ENCODE measurements at places on chromosomes 3 and 15.
A peak's percentile ranks its signal among the peaks of the same experiment; 100 is the strongest.

DNA sequence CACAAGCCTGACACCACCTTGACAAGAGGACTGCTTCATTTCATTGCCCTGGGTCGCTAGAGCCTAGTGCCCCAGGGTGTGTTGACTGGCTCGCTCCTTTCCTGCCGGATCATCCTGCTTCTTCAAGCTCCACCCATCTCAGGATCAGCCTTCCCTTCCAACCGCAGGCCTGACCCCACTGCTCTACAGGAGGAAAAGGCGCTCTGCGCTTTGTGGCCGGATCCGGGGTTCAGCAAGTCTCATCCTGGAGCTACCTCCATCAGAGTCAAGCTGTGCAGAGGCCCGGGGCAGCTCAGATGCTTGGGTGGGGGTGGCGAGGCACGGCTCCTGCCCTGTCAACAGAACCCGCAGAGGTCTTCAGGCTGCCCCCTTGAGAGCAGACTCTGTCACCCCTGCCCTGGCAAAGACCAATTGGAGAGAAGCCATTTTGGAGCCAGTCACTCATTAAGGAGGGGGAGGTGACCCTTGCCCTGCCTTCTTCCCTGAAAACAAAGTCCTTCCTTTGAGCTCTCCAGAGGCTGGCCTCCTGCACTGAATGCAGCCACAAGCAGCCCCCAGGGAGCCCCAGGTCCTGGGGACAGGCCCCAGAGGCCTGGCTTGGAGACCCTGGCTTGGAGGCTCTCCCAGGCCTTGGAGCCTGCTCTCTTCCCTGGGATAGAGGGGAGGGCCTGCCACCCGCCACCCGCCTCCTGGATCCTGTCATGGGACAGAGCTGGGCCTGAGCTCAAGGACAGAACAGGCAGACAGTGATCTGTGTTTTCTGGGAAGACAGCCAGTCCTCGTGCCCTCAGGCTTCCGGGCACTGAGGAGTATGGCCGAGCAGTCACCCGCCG is 80.3 kb downstream of the CPN2 start:
- DNase-seq: peak; percentile 87

DNA sequence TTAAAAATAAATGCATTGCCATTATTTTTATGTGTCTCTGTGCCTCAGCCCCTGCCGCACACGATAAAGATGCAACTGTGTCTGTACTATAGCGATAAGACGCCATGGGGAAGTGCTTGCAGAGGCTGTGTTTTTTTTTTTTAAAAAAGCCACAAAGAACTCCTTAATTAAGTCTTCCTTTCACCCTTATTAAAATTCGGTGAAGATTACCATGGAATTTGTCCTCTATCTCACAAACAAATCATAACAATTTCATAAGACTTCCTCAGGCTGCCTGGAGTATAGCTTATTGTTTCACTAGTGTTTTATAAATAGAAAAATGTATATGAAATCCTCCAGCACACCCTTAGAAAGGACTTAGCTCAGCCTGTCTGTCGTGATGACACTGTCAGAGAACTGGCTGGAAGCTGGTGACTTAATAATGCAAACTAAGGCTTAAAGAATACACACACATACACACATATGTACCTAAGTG is 374.8 kb upstream of the SLCO3A1 start:
- no peak for DNase-seq

- no peak for DNase-seq
Observed at GRCh38 chr3:41222501-41222900, 23.2 kb downstream of the CTNNB1 start.

DNA sequence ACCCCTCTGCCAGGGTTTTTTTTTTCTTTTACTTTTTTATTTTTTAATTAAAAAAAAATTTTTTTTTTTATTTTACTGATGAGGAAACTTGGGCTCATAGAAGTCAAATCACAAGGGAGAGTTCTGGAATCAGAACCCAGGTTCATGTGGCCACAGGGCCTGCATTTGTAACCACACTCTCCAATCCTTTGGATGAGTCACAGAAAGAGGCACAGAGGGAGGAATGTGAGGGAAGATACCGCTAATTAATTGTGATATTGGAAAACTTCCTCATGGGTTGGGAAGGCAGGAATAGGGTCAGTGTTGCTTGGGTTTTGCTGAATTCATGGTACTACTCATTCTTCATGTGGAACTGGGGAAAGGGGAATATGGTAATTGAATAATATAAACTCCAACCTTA is 132.9 kb upstream of the SLC6A11 start:
- no peak for DNase-seq

DNA sequence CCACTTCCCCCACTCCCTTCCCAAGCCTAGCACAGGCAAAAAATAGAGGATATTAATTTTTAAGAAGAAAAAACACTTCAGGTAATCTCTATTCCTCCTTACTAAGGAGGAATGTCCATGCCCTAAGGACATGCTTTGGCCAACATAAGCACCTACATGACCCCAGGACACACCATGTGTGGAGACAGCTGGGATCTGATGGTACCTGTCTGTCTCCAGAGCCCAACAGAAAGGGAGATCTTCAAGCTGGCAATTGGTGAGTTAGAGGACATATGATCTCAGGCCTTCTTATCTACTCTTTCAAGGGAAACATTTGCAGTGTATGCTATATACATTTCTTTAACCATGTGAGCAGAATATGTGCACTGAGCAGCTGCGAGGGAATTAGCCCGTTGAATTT is 7.0 kb downstream of the TM4SF4 start:
- DNase-seq: no peak

- DNase-seq: peak; percentile 76
Observed at GRCh38 chr15:68700455-68701123, 120.1 kb downstream of the ANP32A start.

DNA sequence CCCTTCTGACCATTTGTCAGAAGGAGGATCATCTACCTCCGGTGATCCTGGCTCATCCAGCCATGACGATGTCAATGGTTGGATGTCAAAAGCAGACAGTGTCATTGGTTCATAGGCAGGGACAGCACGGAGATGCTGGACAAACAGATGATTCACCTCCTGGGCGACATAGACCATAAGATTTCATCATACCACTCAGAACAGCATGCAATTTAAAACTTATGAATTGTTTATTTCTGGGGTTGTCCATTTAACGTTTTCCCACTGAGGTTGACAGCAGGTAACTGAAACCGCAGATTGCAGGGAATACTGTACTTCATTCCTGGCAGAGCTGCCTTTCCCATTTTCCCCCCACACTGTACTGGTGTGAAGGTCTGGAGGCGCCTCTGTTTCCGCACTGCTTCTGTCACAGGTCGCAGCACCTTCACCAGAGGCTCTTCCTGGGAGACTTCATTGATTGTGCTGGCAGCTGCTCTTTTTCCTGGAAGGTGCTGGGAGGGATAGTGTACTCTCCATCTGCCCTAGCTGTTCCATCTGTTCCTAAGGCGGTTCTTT is 32.5 kb upstream of the TMOD3 start:
- no peak for DNase-seq

GRCh38 chr15:81133782-81134461 is at the start of gene CFAP161:
Gene CFAP161 (plus strand): TSS chr15:81134270. CDS start chr15:81134330, 60 bp downstream.
- peak; percentile 91 for DNase-seq

GRCh38 chr15:100900136-100900794 is 18.9 kb upstream of the LRRK1 start:
- peak; percentile 65 for DNase-seq

GRCh38 chr3:39249453-39250115 is 30.3 kb downstream of the CX3CR1 start:
- no peak for DNase-seq

DNA sequence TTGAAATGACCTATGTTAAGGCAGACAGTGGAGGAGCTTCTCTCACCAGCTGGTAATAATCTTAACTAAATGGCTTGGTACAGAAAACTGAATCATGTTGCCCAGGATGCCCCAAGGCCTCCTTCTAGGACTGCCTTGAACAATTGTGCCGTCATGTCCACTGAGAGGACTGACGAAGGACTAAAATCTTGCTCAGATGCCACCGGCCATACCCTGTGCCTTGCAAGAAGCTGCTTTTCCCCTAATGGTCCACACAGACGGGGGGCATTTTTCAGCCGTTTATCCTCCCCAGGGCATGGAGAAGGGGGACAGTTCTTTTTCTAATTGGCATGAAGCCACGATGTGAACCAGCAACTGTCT is 1.8 kb upstream of the CP start:
- DNase-seq: no peak
